Activated CD8-positive, alpha-beta memory T cell treated with anti-CD3 and anti-CD28 coated beads for 1 hour (primary cell): ENCODE measurements at places on chromosomes 1 and 21.

DNA sequence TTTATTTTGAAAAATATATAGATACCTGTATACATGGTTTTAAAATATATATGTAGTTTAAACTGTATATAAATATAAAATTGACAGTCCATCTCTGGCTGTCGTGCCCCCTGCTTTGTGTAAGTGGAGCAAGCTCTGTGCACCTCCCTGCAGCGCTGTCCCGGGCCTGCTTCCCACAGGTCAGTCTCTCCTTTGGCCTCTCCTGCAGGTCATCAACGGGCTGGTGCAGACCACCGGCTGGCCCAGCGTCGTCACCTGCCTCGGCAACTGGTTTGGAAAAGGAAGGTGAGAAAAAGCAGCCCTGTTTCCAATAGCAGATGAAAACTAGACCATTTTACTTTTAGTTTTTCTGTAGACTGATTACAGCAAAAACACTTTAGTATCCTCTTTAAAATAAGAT, 28.5 kb downstream of the SLC37A1 start:
- no peak for DNase-seq

- DNase-seq, result no peak
Measured at GRCh38 chr1:8813016-8813763, 4.2 kb downstream of the RERE start.

DNA sequence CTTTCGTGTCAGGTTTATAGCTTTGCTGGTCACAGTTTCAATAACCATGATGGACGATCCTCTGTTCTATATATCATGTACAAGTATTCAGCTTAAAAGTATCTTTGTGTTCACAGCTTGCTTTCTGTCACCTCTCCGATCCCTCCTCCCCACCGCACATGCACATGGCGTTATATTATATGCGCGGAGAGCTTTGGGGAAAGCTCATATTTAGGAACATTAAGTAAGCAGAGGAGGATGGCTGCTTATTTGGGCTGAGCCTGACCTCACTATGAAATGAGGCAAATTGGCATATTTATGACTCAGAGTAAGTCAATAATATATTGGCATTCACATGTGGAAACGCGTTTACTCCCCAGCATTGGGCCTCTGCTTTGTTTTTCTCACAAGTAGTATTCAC, 360.5 kb downstream of the HLX start:
- DNase-seq, result no peak

GRCh38 chr21:38175306-38175705, 81.5 kb upstream of the KCNJ15 start:
- no peak for DNase-seq

- no peak for DNase-seq
Measured at GRCh38 chr1:226659136-226659535, 79.9 kb downstream of the ITPKB start.

DNA sequence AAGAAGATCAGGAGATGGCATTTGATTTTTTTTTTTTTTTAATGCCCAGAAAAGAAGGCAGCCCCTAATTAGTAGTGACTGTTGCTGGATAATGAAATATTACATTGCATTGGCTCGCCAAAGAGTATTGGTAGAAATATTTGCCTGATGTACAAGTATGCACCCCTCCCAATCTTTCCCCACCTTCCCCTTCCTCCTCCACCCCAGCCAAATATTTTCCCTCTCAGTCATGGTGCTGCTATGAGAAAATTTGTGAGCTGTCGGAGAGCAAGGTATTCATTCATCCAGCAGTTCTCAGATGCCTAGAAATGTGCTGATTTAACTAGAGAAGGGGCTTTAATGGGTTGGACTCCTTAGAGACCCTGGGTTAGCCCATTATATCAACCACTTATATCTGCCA, 50.5 kb upstream of the IKBKE start:
- DNase-seq, result no peak

GRCh38 chr1:179976970-179977651, 22.5 kb downstream of the CEP350 start:
- no peak for DNase-seq

DNA sequence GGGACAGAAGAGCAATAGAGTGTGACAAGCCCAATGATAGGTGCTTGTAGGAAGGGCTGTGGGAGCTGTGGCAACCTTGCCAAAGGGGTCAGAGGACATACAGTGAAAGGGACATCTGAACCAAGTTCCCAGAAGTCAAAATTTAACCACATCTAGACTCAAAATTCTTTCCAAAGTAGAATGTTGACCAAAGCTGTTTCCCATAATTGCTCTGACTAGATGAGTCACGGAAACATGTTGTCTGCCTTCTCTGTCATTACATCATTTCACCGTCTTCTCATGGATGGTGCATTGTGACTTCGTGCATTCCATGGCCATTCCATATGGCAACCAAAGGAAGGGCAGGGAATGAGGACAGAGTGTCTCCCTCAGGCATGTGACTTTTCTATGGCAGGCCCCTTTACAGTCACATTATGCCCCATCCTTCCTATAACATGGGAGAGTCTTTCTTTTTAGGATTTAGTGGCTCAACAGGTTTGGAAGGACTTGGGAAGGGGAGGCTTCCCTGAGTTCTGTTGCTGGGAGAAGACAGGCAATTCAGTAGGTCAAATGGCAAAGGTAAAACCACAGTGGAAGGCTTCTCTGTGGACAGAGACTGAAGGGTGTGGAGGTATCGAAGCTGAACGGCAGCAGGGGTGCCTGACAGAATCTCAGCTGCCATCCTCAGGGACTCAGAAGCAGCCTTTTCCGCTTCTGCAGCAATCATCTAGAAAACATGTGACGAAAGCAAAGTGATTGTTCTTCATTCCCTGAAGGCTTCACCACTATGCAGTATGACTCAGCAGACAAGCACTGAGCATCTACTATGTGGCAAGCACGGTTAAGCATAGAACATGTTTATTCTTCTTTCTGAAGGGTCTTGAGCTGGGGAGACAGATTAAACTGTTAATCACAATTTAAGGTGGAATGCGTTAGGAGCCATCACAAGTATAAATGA, 24.7 kb downstream of the NPHS2 start:
- DNase-seq, result no peak

- no peak for DNase-seq
Measured at GRCh38 chr1:194616835-194617234, 1430.4 kb upstream of the B3GALT2 start.

- DNase-seq, result no peak
Measured at GRCh38 chr1:181018901-181019681, 3.6 kb downstream of the STX6 start.

DNA sequence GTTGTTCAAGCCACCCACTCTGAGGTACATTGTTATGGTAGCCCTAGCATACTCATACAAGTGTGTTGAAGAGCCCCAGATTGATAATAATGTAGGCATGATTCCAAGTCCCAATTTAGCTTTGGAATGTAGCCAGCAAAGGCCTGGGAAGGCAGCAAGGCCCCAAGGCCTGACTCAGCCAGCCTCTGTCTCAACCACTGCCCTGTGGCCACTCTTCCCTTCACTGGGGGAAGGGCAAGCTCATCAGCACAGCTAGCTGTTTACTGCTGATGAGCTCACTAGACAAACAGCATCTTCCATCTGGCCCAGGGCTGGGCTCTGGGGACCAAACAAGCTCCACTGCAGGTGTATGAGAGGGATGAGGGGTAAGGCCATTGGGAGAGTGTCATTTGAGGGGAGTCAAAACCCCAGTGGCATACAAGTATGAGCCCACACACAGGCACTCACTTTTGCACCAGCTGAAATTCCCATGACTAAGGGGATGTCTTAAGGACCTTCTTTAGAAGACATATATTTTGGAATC, 2.2 kb upstream of the IRF6 start:
- DNase-seq, result no peak

DNA sequence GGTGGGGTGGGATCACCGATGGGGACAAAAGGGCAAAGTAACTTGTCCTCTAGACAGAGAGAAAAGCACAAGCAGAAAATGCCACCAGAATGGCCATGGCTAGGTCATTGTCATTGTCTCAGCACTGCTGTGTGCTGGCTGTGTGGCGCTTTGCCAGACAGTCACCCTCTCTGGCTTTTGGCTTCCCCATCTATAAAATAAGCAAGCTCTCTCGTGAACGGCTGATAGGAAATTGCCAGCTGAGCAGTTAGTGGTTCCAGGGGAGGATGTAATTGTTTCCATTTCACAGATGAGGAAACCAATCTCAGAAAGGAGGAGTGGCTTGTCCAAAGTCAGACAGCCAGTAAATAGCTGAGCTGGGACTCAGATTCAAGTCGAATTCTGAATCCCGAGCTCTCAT, 32.5 kb downstream of the PADI2 start:
- no peak for DNase-seq

DNA sequence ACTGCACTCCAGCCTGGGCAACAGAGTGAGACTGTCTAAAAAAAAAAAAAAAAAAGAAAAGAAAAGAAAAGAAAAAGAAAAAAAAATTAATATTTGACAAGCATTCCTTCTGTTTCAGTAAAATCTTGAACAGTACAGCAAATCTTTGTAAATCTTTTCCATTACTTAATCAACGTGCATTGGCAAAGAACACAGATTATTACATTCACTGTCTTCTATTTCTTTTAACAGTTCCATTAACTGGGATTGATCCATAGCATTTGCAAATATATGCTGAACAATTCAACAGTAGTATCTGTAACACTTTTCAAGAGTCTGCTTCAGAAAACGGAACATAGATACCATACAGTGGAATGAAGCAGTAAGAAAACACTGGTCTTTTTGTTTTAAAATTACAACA, 9.8 kb downstream of the SAMD13 start:
- DNase-seq, result no peak
